ENCODE measurements at places on chromosomes 2 and 18.

DNA sequence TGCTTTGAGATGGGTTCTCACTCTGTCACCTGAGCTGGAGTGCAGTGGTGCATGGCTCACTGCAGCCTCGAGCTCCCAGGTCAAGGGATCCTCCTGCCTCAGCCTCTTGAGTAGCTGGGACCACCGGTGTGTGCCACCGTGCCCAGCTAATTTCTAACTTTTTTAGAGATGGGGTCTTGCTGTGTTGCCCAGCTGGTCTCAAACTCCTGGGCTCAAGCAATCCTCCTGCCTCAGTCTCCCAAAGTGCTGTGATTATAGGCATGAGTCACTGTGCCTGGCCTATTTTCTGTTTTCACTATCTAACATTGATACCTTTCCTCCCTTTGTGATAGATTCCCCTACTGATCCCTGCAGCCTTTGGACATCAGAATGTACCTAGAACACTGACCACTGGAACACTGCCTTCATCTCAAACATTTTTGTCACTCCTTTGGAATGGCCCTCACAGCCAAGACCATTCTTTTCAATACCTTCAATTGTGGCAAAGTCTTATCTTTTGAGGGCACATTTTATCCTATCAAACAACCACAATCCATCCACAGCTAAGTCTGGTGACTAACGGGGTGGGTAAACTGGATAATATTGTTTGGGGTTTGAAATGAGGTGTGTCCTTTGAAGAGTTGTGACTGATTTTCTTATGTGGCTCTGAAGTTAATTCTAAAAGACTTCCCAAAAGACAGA lies 43.7 kb downstream of the EPAS1 start:
- no peak for DNase-seq

DNA sequence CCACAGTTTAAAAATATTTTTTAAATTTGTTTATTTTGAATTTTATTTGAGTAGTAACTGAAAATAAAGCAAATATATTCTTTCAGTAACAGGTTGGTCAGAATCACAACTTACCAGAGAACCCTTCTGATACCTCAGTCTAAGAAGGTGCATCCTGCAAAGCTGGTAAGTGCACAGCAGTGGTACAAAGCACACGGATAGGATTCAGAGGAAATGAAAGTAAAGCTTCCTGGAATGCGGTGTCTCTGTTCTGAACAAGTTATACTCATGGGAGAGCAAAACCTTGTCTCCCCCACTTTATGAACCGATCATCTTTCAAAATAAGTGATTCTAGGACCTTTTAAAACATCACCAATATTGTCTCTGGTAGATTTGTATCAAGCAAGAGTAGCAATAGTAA lies 398.3 kb downstream of the TMX3 start:
- no peak for DNase-seq

GRCh38 chr2:193810533-193810932 lies 1615.8 kb upstream of the TMEFF2 start:
- no peak for DNase-seq

GRCh38 chr2:189633392-189633811 lies 27.9 kb upstream of the ASNSD1 start:
- DNase-seq = no peak

DNA sequence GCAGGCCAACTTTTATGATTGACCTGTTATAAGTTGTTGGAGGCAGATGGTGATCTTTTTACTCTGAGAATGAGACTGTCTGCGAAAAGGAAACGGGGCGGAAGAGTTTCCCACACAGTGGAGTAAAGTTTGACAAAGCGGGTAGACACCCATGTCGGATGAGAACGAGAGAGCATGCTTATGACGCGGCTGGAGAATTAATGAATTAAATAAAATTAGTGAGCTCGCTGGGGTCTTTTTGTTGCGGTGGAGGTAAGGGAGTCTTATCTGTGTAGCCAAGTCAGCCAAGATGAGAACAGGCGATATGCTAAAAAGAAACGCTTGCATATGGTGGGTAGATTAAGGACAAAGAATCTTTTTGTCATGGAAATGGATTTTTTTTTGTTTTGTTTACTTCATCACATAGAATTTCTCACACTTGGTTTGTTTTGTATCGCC lies 1.8 kb downstream of the SALL3 start:
- peak; percentile 44 for DNase-seq

- no peak for DNase-seq
These were observed 197.0 kb downstream of the UBE2E3 start for GRCh38 chr2:181177376-181177775.

GRCh38 chr2:38590053-38590452 lies 12.7 kb downstream of the HNRNPLL start:
- no peak for DNase-seq

- DNase-seq = no peak
These were observed 211.7 kb upstream of the LRATD1 start for GRCh38 chr2:14420851-14421250.

DNA sequence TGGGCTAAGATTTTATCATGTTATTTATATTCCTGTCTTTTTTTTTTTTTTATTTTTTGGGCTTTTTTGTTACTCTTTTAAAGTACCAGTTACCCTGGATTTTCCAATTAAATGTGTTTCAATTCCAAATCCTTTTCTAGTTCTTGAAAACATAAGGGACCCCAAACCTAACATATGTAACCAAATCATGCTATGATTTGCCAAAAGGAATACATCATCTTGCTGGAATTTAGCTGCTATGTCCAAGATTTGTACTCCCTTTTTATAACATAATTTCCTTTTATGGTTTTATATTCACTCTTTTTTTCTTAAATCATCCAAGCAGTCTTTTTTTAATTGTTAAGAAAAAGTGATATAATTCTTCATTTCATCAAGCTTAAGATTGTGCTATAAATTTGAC lies 60.9 kb upstream of the DSEL start:
- DNase-seq = no peak

DNA sequence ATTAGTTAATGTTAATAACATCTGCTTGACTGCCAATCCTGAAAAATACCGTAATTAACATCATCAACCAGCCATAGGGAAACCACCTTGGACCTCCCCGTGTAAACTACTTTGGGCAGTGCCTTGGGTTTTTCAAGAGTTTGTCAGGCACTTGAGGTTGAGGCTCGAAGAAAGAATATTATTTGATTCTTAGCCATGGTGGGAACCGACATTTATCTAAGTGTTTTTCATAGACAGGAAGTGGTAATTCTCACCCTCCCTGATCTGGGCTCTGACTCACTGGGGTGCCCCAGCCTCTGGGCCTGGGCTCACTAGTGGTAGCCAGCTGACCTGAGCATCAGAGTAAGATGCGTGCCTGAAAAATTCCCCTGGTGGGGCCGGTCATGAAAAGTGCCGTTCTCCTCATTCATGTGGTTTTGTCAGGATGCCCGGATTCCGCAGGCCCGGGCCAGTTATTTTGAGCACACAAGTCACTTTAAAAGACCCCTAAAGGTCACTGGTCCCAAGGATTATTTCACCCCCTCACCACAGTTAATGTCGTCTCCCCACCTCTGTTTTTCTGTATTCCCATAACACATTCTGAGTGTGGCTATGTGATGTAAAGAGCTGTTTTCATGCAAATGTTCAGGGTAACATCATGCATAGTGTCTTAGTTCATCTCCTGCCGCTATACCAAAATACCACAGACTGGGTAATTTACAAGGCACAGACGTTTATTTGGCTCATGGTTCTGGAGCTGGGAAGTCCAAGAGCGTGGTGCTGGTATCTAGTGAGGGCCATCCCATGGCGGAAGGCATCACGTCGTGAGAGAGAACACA lies 21.6 kb upstream of the SPATA3 start:
- no peak for DNase-seq

DNA sequence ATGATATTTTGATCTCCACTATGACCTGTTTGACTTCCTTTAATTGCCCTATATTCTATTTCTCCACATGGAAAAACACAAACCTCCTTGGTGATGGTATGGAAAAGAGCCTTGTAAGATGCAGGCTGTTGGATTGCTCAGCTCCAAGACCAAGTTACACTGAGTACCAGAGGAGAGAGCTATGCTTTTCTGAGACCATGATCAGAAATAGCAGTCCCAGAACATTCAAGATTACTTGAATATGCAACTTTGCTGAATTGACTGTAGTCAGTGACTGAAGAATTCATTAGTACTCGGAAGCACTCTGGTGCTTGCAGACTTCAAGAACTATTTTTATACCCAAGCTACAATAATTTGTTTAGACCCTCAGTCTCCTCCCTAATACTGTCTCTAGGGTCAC lies 310.6 kb upstream of the FSIP2 start:
- DNase-seq = no peak

- DNase-seq = no peak
These were observed 132.4 kb upstream of the TRIB2 start for GRCh38 chr2:12584338-12584737.

DNA sequence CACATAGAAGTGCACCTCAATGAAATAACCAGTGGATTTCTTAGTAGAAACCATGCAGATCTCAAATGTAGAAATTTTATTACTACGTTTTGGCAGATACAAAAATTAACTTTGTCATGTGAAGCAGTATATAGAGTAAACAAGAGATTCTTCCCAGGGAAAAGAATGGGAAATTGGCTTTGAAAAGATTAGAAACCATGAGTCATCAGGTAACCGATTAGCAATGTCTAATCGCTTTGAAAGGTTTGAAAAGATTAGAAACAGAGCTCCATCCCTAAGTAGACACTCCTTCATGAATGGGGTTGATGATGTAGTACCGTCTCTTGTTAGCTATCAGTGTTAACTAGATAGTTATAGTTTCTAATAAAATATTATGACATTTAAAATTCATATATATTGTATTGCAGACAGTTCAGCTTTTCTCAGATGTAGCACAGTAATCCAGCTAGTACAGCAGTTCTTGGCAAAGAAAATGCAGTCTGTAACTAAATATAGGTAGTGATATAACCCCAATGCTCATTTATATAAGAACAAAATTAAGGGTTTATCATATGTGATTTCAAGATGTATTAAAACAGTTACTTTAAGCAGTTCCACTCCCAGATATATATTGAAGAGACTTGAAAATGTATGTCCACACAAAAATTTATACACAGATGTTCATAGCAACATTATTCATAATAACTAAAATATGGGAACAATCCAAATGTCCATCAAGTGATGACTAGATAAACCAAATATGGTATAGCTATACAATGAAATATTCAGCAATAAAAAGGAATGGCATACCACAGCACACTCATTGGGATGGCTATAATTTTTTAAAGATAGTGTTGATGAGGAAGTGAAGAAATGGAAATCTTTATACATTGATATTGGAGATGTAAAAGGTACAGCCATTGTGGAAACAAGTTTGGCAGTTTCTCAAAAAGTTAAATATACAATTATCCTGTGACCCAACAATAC lies 113.9 kb downstream of the PTPN4 start:
- no peak for DNase-seq

- no peak for DNase-seq
These were observed 11.8 kb downstream of the DSC3 start for GRCh38 chr18:31030574-31031278.

DNA sequence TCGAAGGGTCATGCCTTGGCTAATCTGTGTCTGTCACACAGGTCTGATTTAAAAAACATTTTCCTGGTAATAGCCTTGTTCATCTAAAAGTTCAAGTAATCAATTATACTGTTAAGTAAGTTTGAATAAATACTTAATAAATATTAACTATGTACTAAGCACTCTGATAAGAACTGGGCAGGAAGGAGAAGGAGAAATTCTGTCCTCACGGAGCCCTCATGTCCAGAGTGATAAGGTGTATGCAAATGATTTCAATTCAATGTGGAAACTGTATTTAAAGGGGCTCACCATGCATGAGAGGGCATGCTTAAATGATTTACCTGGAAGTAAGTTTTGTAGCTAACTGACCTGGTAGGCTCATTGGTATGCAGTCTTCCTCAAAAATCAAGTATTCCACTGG lies 94.0 kb upstream of the LYPD6 start:
- DNase-seq = no peak

- peak; percentile 68 for DNase-seq
These were observed 779 bp downstream of the PTPRN start for GRCh38 chr2:219308142-219309101.

DNA sequence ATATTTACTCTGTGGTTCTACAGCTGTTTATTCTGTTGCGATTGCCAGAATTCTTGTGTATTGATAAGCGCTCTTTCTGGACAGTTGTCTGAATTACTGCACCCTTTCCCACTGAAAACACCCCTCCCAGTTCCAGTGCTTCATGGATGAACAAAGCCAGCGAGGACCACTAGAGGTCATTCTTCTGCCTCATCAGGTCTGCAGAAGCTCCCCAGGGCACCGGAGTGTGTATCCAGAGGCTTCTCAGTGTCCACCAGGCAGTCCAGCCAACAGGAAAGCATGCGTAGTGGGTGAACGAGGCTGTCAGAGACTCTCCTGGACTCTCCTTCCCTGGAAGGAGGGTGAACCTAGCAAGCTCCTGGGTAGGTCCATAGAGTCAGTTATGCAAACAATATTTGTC lies 40.6 kb upstream of the INHBB start:
- DNase-seq = peak; percentile 52

- DNase-seq = no peak
These were observed 50.0 kb upstream of the PAPOLG start for GRCh38 chr2:60706021-60706420.

GRCh38 chr18:66662632-66663031 lies 58.7 kb upstream of the CDH19 start:
- DNase-seq = no peak

- no peak for DNase-seq
These were observed 17.0 kb upstream of the BMP10 start for GRCh38 chr2:68888038-68888704.

- peak; percentile 81 for DNase-seq
These were observed 209.7 kb upstream of the SIX2 start for GRCh38 chr2:45218931-45219339.

DNA sequence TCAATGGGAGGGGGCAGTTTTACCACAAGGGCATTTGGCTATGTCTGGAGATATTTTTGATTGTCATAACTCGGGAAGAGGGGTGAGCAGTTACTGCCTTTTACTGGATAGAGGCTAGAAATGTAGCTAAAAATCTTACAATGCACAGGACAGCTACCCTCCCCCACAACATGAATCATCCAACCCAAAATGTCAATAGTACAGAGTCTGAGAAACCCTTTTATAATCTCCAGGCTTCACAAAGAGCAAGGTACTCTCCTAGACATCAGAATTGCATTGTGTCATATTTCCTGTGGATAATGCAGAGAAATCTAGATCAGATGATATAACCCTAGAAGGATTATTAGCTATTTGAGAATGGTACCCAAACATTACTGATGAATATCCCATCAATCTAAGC lies 277.1 kb upstream of the NRP2 start:
- no peak for DNase-seq

- peak; percentile 92 for DNase-seq
These were observed 155.3 kb upstream of the MYO3B start for GRCh38 chr2:170022692-170023091.
